Keratinocyte (primary cell): ENCODE measurements at places on chromosomes 7 and 10. TPM values are rescaled to one million over a fixed set of nuclear protein-coding genes. Genes with fewer than 3 reads are reported as not detected.

DNA sequence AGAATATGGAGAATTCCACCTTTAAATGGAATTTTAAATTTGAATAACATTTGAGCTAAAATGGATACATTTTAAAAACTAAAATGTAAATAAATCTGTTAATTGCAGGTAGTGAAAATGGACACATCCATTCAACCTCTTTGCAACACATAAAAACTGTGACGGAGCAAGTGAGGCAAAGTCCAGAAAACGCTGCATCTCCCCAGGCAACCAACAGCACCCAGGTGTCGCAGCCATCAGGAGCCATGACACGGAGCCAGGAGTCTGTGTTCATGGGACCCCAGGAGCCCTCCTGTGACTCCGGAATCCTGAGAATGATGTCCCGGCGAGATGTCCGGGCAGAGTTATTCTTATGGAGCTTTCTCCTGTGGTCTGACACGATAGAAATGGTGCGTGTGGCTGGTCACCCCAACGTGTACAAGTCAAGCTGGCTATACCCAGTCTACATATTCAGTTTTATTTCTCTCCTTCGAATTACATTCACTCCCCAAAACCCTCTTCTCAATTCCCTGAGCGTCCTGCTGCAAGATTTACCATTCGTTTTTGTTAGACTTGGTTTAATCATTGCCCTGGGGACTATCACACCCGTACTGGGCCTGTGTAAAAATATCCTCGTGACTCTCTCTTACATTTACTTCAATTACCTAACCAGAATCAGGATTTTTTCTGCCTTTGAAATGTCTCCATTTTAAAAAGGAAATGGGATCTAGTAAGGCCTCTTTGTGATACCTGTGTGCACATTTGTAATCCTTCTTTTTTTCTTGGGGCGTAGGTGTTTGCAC lies 13.1 kb upstream of the MRC1 start:
- no peak for DNase-seq

DNA sequence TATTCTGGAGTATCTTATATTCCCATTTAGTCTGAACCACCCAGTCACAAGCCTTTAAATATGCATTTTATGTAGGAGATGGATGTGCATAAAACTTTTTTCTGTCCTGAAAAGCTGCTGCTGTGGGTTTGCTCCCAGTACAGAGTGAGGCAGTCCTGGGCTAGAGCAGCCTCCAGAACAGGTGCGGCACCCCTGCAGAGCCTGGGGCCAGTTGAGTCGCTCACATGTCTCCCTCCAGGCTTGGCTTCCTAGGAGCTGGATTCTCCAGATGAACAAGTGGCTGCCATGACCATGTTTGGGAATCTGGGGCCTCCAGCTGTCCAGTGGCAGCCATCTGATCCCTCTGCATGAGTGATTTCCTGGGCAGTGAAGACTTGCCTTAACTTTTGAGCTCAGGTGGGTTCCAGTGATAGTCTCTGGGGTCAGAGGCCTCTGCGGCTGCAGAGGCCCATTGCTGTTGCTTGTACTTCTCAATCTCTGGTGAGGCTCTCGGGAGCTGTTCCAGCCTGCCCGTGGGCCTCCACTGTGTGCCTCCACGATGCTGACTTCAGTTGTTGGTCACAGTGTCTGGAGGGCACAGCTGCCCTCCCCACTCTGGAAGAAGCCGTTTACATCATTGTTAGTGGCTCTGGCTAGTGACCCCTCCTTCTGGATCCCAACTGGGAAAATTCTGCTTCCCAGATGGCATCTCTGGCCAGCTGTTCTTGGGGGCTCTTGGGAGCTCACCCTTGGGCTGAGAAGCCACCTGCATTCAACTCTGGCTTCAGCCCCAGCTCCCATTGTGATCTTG lies 120.4 kb downstream of the EMX2 start:
- DNase-seq, result no peak

GRCh38 chr7:155928583-155928982 lies 116.3 kb upstream of the SHH start:
- DNase-seq, result no peak

DNA sequence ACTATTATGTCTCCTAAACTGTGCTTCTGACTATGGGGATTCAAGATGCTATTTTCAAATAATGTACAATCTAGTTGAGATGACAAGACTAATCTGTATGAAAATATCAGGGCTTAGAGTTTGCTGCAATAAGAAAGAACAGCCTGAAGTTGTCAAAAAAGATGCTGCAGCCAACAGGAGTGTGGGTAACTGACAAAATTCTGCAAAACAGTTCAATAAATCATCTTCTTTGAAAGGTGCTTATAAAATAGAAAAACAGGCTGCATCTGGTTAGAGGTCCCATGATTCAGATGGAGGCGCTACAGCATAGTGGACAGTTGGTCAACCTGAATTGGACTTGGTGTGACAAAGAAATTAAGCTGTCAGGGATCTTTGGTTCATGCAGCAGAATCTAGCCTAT lies 511.0 kb downstream of the XPNPEP1 start:
- DNase-seq, result no peak

SPACDR gene
- polyA plus RNA-seq, result 0.24 to 0.54 TPM (median 0.37 TPM) in 3 replicates

PPP1R17 gene
- polyA plus RNA-seq, result not detected in 3 replicates
